Stimulated activated naive CD8-positive, alpha-beta T cell treated with anti-CD3 and anti-CD28 coated beads, Interleukin-15, amount 100 ng/mL, for 72 hours (primary cell): ENCODE measurements at places on chromosomes 7 and 10.

DNA sequence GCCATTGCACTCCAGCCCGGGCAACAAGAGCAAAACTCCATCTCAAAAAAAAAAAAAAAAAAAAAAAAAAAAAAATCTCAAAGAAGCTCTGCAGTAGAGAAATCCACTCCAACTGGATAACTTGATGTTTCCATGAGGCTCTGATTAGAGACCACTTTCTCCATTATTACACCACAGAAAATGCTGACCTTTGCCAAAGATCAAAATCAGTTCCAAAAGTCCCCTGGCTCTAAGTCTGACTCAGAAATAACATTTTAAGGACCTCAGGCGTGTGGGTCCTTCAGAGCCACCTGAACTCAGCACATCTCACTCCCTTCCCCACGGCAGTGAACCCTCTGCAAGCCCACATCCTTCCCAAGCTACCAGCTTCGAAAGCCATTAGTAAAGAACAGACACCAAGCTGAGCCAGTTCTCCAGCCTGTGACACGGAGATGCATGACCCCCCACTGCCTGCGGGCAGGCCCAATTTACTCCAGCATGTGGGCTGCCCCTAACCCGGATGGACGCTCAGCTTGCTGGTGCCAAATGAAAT lies 13.8 kb upstream of the TMEM120A start:
- DNase-seq, result peak; percentile 56

GRCh38 chr7:20417675-20418382 lies 87.1 kb downstream of the ITGB8 start:
- no peak for DNase-seq

DNA sequence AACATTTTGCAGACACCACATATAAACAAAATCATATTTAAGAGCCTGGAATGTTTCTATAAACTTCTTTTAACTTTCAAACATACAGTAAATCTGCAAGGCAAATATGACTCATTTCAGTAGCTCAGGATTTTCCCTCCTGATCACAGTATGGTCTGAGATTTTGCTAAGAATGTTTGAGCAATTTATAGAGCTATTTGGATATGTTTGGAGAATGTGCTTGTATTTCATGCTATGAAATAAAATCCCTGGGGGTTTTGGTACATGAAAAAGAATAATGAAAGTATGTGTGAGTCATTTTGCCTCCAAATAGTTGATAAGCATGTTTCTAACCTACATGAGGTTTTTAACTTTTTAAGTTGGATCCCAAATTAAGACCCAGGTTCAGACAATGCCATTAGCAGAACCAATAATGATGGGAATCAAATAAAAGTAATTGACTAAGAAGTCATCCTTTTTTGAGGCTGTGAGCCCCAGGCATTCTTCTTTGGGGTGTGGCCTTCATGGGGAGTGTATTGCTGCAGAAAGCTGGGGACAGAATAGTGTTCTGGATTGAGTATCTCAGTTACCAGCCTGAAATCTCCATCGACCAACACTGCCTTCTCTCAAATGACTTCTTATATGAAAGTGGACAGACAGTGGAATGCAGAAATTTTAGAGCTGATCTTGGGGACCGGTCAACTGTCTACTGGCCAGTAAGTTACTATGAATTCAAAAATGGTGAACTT lies 66.1 kb upstream of the AGBL3 start:
- DNase-seq, result peak; percentile 4

GRCh38 chr7:12788591-12788990 lies 101.2 kb downstream of the ARL4A start:
- no peak for DNase-seq

DNA sequence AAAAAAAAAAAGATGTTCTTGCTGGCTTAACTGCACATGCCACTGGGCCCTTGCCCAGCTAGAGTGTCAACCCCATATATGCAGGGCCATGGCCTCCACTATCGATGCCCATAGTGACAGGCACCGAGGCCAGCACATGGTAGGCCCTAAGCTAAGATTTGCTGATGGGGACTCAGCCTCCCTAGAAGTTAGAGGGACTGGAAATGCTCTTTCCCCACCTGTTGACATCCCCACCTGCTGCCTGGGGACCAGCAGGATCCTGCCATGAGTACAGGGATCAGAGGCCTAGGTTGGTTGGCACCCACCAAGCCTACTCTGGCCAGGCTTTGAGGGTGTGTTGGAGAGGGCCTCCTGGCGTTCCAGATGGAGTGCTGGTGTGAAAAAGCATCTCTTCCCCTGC lies 16.0 kb upstream of the SLC18A2 start:
- no peak for DNase-seq

DNA sequence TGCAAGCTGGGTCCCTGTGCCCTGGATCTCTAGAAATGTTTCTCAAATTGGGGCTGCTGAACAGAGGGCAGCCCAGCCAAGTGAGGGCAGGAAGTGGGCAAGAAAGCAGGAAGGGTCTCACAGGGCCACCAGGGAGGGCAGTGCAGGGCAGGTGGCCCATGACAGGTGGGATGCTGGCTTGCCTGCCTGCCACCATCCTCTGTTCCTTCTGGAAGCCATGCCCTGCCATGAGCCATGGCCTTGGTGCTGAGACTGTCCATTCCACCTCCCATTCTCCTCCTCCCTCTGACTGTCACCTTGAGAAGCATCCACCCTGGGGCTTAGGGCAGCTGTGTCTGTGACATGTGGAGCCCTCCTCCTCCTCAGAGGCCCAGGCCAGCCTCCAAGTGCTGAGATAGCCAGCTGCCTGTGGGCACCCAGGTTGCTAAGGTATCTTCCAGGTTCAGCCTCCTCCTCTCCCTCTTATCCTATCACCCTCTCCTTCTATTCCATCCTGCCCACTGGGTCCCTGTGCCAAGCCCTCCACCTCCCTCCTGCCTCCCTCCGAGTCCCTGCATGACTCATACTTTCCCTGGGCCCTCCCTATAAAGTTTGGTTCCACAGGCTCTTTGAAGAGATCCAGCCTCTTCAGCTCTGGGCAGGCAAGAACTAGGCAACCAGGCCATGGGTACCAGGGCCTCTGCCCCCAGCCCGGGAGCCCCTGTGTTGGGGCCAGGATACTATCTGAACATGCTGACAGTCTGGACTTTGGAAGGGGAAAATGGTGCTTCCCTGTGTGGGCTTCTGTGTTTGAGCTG lies 1.3 kb downstream of the VSIR start:
- no peak for DNase-seq

DNA sequence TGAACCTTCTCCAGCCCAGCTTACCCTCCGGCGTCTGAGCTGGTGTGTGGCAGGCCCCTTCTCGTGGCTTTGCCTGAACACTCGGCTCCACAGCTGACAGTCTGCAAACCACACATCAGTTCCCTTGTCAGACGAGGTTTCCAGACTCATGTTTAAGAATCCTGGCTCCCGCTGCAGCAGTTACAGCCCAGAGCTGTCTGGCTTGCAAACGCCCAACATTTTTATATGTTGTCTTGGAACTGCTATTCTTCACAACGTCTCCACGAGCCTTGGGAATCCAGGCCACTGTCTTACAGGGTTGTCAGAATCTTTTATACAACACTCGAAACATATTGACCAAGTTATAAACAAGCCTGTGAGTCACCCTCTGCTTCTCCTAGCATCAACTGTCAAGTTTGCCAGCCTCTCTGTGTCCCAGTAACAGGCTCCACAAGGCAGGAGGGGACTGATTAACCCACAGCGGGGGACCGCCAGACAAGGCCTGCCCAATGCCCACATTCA lies 68.1 kb downstream of the TNS3 start:
- no peak for DNase-seq
